ENCODE measurements at places on chromosomes 12 and 14.
A peak's percentile ranks its signal among the peaks of the same experiment; 100 is the strongest.

DNA sequence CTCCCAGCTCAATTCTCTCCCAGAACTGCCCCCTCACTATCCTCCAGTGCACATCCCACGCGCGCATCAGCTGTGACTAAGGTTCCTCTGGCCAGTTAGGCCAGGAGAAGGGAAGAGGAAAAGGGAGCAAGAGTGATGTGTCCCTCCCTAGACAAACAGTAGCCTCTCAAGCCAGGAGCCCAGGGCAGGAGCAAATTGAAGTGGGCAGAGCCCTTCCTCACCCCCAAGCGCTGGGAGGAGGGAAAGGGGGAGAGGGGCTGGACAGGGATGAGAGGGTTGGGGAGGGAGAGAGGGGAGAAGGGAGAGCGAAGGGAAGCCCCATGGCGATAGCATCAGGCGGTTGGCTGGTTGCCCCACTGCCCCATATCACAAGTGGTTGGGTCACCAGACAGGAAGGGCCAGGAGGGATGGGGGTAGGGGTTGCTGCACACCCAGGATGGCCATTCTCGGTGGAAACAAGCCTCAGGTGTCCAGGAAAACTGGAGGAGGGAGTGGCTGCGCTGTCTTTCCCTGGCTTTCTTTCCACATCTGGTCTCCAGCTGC is 1.1 kb downstream of the CD63 start:
- no peak for DNase-seq

- DNase-seq = no peak
Measured at GRCh38 chr14:93132472-93133065, 16.8 kb upstream of the ITPK1 start.

GRCh38 chr12:1083889-1084262 is 92.9 kb downstream of the ERC1 start:
- no peak for DNase-seq

DNA sequence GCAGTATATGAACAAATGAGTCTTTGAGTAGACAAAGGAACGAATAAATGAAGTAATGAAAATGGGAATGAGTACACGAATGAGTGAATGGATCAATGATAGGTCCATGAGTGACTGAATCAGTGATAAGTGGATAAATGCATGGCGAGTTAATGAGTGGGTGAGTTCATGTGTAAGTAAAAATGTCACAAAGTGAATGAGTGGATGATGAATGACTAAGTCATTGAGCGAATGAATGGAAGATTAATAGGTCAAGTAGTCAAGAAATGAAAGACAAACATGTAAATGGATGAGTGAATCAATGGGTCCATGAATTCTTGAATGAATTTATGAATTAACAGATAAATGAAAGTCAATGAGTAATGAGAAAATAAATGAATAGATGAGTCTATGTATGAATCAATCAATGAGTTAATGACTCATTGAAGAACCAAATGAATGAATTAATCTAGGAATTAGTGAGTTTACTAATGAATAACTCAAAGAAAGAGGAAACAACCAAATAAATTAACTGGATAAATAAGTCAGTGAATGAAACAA is 97.3 kb upstream of the RTL1 start:
- no peak for DNase-seq

DNA sequence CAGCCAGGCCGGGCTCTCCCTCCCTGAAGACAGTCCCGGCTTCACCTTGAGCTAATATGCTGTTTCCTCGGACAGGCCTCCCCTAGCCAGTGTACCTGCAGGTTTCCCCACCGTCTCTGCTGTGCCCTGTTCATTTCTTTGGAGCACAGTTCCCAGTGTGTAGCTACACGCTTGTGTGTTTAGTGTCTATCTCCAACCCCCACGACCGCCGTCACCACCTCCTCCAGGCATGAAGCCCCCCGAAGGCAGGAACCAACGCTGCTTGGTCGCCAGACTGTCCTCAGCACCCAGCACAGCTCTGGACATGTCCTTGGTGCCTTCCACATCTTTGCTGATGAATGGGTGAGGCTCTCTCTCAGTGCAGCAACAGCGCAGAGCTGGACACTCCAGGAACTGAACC is 26.2 kb upstream of the PLEKHG6 start:
- DNase-seq = no peak

DNA sequence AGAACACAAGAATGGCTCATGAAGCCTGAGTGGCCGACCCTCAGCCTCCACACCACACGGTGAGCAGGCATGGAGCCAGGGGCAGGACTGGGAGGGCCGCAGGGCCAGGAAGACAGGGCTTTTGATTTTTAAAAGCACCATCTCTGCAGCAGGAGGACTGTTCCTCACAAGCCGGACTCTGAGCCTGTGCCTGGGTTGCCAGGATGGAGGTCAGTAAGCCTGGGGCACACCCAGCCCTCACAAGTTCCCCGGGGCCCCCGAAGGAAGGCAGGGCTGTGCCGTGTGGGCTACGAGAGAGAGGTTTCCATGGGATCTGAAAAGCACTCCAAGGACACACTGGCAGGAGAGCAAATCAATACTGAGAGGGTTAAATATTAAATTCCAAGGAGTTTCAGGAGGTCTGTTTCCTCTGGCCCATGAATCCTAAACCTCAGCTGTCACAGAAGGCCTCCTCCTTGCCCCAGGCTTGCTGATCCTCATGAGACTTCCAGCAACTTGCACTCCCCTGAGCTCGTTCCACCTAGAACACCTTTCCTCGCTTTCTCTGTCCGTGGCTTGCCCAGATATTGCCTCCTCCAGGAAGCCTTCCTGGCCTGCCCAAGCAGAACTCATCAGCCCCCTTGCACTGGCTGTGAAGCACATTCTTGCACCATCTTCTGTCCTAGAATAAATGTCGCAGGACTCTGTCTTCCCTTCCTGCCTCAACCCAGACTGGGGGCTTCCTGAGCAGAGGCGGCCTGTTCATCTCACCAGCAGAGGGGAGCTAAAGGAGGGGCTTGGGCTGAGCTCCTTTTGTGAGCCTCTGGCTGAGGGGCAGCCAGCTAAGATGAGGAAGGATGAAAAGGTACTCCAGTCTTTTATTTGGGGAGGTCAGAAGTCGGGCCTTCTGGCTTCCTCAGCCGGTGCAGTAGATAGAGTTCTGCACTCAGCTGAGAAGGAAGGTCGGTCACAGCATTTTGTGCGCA is 64.6 kb downstream of the CCDC88C start:
- no peak for DNase-seq

GRCh38 chr12:68410018-68410660 is 78.0 kb upstream of the MDM1 start:
- no peak for DNase-seq

- DNase-seq = no peak
Measured at GRCh38 chr14:89708982-89709625, 245.4 kb downstream of the EFCAB11 start.

GRCh38 chr14:24052656-24053547 is 1.1 kb downstream of the CARMIL3 start:
- DNase-seq = peak; percentile 37

GRCh38 chr12:42923583-42923982 is 334.0 kb upstream of the PRICKLE1 start:
- no peak for DNase-seq

DNA sequence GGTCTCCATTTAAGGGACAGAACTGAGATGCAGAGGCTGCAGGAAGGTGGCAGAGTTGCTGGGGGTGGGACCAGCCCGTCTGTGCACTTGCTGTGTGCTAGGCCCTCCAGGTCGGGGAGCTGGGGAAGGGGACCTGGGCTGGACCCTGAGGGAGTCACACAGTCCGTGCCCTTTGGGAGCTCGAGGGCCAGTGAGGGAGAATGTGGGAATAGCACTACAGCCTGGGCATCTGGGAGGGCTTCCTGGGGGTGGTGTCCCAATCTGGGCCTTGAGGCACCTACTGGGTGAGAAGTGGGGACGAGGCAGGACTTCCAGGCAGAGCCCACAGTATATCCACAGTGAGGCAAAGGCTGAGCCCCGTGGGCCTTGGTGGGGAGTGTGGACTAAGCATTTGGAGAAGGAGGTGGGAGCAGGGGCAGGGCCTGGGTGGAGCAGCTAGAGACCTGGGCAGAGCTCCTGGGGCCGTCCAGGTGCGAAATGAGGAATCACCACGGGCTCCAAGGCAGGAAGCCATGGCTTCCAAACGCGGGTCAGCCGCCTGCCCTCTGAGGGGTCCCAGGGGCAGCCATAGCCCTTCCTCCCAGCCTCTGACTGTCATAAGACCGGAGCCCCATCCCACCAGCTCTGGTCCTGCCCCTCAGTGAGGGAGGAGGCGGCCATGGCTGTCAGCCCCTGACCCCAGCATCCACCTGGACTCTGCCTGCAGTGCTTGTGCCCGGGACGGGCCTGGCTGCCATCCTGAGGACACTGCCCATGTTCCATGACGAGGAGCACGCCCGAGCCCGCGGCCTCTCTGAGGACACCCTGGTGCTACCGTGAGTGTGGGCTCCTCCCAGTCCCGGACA is 6.6 kb downstream of the ASPG start:
- no peak for DNase-seq

- DNase-seq = no peak
Measured at GRCh38 chr12:3265406-3265805, 188.2 kb downstream of the TSPAN9 start.

- DNase-seq = no peak
Measured at GRCh38 chr12:101648195-101648594, 49.2 kb upstream of the CHPT1 start.

DNA sequence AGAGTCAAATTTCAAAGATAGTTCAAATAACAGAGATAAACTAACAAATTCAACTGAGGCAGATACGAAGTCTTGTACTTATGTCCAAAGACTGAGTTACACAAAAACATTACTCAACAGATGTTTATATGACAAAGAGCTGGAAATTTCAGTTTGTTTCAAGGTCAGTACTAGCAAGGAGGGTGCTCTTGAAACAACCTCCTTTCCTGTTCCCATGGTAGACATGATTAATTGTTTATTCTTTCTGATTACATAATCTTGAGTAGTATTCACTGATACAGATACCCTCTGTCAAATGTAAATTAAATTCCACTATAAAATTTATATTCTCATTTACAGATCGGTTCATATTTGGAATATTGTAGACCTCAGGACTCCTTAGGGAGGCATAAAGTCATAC is 23.4 kb downstream of the TSPAN8 start:
- DNase-seq = no peak

GRCh38 chr14:31239741-31240140 is 32.1 kb upstream of the HECTD1 start:
- no peak for DNase-seq

- peak; percentile 2 for DNase-seq
Measured at GRCh38 chr14:53180272-53181221, 27.4 kb upstream of the DDHD1 start.

DNA sequence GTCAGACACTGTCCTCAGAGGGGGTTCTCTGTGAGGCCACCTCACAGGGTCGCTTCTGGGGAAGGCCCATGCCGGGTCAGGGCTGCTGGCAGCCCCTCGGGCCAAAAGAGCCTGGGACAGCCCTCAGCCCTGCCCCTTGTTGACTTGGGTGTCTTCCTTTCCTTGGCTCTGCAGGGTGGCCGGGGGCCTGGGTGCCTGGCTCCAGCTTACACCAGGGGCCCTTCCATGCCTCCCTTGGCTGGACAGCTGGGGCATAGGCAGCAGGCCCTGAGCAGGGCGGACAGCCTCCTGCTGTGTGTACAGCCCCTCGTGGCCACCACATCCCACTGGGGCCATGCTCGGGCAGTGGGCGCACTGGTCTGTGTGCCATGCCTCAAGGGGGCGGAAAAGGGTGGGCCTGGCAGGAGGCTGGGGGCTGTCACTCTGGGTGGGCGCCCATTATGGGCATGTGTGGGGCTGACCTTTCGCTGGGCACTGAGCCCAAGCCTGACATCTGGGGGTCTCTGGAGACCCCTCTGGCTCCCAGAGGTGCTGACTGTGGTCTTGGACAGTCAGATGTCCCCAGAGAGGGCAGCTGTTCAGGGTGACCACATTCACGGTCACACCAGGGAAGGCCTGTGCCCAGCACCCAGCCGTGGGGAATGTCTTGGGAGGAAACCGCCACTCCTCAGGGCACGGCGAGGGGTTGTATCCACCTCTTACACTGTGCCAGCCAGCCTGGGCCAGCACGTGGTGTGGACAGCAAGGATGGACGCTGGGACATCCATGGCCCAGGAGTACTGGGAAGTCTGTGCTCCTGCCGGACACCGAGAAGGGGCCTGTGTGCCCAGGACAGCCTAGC is 313.3 kb downstream of the TMEM121 start:
- DNase-seq = no peak

DNA sequence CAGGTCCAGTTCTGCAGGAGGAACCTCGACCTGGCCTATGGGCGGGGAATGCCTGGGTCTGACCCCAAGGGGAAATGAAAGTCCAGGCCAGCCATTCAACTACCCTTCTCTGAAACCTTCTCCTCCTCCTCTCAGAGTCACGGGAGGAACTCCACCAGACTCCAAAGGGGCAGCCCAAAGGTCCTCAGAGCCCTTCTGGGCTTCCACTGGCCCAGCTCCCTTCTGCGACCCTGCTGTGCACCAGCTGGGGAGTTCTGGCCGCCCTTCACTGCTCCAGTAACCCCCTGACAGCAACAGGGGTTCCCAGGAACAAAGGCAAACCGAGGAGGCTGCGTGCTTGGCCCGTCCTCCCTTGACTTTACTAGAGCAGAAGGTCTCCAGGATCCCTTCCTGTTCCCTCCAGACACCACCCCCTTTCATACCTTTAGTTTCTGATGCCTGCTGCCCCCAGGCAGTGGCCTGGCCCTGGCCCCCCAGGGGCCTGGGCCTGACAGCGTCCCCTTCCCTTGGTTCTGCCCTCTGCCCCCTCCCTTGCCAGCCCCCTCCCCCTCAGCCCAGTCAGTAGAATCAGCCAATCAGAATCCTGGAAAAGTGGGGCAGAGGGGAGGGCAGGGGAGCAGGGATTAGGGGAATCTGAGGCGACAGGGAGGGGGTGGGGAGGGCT is 850 bp upstream of the ZNF385A start:
- no peak for DNase-seq

GRCh38 chr12:124554429-124555029 is 12.9 kb downstream of the NCOR2 start:
- no peak for DNase-seq

DNA sequence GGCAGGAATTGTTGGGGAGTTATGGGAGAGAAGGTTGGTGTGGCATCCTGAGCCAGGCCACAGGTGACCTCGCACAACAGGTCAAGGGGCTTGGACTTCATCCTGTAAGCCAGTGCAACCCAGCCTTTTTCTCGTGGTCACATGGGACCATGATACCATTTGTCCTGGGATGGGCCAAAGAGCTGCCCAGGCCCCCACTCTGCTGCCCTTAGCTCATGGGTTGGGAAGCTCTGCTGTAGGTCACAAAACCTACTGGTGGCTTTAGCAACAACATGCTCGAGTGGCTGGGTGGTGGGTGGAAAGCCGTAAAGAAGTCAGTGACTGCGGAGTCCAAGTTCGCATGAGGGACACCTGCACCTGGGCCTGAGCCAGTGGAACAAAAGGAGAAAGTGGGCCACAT is 4.6 kb downstream of the CLMN start:
- no peak for DNase-seq

- DNase-seq = no peak
Measured at GRCh38 chr12:96371790-96372699, 28.2 kb downstream of the CDK17 start.

- DNase-seq = no peak
Measured at GRCh38 chr12:113601656-113602263, 130.1 kb upstream of the LHX5 start.
